ENCODE measurements at places on chromosomes 6 and 20.

- DNase-seq: no peak
Observed at GRCh38 chr6:132101535-132101934, 150.4 kb upstream of the CCN2 start.

- no peak for DNase-seq
Observed at GRCh38 chr6:42429836-42430235, 21.9 kb downstream of the TRERF1 start.

GRCh38 chr20:25221592-25222460, 26.1 kb upstream of the PYGB start:
- no peak for DNase-seq

DNA sequence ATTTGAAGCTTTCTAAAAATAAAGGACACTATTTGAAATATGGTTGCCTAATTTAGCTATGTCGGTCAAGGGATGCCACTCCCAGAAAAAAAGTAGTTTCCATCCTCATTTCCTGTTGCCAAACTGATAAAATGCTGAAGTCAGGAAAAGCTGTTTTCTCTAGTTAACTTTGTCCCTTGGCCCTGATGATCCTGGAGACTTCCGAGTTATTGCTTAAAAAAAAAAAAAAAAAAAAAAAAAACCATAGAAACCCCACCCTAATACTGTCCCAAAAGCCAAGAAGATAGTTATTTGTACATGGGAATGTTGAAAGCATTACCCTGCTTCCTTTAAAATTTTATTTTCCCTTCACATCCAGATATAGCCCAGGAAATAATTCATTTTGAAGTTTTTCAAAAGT, 236.7 kb downstream of the SOD2 start:
- DNase-seq: no peak

Measured in H54 (cell line).